ENCODE measurements at places on chromosomes 12 and 14.

DNA sequence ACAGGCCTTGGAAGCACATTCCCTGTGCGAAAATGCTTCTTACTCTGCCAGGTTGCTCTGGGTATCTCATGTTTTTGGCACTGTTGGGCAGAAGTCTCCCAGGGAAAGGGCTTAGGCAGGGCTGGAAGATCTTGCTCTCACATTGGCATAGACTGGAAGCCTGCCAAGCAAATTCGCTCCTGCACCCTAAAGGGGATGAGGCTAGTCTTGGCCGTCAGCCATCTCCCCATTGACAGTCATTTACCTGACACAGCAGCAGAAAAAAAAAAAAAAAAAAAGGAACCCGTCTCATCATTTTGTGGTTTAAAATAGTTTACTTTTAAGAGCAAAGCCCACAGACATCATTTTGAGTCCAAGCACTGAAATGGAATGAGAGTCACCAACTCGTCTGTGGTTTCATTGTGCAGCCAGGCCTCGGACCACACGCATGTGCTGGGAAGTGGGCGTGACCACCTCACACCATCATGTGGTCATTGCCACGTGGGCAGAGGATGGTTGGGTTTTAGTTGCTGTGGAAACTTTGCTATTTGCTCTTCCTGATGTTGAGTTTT lies 84.8 kb downstream of the NRXN3 start:
- DNase-seq, result peak; percentile 1

- no peak for DNase-seq
Measured at GRCh38 chr12:77214136-77214535, 148.8 kb upstream of the E2F7 start.

DNA sequence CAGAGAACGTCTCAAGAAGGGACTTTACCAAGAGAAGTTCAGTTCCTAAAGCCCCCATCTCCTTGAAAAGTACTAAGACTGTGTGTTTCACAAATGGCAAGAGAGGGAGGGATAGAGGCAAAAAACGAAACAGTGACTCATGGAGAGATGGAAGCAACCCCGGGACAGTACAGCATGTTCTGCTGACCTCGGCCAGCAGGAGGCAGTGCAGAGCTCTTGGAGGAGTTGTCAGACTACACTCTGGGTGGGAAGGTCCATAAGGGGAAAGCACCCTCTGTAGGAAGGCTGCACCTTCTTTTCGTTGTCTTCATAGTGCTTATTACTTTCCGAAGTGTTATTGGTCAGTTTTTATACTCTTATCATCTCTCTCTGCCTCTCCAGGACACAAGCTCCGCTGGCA lies 525.2 kb upstream of the CCDC196 start:
- no peak for DNase-seq

DNA sequence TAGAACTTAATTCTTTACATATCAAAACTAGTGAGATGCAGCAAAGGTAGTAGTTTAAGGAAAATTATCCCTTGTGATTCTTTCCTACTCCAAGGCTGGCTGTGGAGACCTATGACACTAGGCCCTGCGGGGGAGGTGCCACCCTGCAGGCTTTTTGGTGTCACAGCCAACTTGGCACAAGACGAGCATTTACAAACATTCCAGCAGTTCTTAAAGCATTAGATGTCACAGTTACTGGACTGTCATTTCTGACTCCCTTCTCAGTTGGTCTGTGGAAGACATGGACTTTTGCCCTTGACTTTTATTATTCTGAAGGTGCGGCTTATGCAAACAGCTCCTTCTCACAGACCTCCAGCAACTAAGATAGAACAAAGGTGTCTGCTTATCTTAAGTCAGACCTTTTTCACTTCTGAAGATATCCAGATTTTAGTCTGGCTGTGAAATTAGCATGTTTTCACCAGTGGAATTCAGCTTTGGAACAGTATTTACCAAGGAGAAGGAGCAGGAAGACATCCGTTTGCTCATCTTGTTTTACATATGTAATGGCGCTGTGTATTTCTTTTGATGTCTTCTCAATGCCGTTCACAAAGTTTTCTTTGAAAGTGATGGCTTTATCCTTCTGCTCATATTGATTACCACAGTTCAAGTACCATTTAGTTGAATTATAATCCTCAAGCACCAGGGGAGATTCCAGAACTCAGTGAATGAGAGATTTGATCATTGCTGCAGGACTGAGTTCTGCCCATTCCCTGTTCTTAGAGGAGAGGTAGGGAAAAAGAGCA lies 17.9 kb downstream of the SRGAP1 start:
- DNase-seq, result no peak

DNA sequence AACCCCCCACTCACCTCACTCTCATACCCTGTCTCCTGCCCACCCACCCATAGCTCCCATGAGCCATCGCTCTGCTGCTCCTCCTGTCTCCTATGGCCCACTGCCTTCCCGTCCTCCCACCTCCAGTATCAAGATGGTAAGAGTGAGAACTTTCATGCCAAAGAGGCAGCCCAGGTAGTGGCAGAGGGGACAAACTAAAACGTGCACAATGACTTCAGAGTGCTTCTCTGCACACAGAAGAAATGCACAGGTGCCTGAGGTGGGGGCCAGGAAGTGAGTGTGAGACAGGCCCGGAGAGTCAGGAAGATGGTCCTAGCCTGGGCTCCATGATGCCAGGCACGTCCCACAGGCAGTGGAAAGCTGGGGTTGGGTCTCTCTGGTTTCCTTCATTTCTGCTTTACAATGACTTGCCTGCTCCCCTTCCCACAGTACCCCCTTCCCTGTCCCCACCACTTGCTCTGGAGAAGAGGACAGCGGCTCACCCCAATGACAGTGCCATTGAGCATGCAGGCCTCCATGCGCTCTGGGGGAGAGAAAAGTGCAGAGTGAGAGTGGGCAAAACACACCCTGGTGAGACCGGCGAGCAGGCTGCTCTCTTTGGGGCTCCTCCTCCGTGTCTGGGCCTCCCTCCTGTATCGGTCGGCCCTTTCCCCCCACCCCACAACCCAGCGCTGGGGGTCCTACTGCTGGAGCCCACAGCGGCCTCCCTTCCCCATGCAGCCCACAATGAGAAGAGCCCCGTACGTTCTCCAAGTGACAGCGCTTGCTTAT lies 22.8 kb upstream of the ANO2 start:
- no peak for DNase-seq

GRCh38 chr14:74605531-74606223 lies 6.4 kb downstream of the LTBP2 start:
- DNase-seq, result no peak

DNA sequence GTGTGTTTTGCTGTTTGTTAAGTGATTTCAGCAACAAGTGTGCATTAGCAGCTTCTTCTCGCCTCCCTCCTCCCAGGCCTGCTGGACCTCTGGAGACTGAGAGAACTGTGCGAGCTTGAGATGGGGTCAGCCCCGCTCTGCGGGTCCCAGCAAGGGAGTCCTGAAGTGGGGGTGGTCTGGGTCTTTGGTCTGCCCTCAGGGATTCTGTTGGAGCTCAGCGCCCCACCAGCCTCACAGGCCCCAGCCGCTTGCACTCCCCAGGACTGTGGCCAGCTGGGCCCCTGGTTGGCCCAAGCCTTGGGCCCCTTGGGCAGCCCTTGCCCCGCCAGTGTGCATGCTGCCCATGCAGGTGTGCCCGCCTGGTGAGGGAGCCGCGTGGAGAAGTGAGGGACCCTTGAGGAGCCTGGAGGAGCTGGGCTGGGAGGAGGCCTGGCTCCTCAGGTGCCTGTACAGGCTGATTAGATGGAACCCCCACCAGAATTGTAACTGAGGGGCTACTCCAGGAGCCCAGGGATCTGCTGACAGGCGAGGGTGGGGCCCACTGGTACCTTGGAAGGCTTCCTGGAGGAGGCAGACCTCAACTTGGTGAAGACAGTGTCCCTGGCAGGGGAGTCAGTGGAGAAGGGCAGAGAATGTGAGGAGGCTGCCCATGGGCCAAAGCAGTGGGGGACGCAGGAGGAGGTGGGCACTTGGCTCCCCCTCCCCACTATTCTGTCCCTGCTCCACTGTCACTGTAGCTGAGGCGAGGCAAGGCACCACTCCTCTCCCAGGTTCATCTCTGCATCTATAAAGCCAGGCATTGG lies 56.7 kb downstream of the BEGAIN start:
- no peak for DNase-seq

- no peak for DNase-seq
Measured at GRCh38 chr12:47939009-47939601, 24.3 kb upstream of the TMEM106C start.

DNA sequence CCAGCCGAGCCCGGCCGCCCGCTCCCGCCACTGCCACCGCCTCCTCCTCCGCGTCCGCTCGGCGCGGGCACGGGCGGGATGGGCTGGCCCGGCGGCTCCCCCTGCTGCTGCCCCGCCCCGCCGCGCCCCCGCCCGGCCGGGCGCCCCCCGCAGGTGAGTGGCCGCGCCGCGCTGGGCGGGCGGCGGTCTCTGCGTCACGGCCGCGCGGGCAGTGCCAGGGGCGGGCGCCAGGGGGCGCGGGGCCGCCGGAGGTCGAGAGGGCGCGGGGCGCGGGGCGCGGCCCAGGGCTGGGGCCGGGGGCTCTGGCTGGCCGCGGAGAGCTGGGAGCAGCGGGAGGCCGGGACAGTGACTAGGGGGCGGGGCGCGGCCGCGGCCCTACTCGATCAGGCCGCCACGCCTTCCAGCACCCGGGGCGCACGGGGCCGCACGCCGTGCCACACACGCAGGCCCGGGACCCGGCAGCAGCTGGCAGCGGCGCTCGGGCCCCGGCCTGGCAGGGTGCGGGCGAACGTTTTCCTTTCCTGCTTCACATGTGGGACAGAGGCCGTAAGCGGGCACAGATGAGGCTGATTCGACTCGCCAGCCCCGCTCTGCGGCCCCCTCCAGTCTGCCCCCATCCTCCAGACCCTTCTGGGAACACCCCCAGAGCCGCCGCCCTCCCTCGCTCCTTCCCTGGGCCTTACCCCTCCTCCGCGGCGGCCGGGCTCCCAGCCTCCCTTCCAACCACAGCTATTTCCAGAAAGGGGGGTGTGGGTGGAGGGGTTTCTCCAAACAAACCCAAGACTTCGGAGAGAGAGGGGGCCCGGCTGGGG lies 2.4 kb upstream of the TNS2 start:
- no peak for DNase-seq

DNA sequence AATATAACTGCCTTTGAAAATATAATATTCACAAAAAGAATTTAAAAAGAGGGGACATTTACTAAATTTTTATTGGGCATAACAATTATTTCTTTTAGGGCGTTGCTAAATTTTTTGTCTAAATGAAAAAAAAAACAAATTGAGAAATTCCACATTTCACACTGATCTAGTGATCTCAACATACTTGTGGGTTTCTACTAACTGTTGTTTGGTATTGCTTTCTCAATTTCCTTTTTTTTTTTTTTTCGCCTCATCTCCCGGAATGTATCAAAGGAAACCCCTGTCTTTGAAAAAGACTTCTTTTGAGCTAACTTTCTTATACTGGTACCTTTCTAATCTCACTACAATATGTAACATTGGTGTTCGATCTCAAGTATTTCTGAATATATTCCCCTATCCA lies at the start of gene CLEC4D:
CLEC4D (plus strand) TSS at position 248 of the 400 bp plus-strand sequence. CDS start 230 bp downstream, outside the sequence.
- DNase-seq, result no peak

- peak; percentile 93 for DNase-seq
Measured at GRCh38 chr12:123089631-123090353, 61.1 kb downstream of the PITPNM2 start.

DNA sequence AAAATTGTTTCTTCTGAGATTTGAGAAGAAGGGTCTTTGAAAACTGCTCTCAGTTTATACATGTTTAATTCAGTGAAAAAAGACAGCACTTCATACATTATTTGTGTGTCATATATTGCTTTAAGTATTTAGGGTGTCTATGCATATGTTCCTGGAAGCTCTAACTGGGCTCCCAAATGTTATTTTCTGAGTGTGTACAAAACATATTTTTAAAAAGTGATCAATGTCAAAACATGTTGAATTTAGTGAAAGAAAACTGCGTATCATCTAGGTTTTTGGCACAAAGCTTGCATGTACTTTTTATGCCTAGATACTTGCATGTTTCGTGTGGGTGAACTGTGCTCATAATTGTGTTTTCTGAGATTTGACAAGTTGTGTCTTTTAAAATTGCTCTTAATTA lies 81.6 kb downstream of the ASCL4 start:
- DNase-seq, result no peak

DNA sequence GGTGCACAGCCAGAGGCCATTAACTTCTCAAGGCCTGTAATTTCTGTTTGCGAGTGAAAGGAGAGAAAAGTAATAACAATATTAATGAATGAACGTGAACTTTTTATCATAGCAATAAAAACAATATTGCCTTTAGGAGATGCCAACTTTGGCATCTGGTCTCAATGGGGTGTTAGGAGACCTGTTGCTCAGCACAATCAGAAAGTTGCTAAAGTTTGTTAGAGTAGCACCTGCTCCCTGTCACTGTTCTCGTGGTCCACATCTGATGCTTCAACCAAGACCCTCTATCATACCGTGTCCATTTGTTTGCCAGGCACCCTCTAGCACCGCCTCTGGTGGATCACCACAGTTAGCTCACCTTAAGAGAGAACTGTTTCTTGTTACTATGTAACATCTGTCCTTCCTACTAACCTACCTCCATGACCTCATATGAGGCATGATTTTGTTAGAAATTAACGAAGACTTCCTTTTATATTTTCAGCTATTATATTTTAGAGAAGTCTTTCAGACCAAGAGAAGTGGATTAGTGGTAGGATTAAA lies 12.5 kb upstream of the CLEC4E start:
- DNase-seq, result no peak

GRCh38 chr12:127909041-127909440 lies 357.9 kb upstream of the TMEM132C start:
- DNase-seq, result no peak

- no peak for DNase-seq
Measured at GRCh38 chr14:58198086-58198485, 1.9 kb upstream of the ACTR10 start.

DNA sequence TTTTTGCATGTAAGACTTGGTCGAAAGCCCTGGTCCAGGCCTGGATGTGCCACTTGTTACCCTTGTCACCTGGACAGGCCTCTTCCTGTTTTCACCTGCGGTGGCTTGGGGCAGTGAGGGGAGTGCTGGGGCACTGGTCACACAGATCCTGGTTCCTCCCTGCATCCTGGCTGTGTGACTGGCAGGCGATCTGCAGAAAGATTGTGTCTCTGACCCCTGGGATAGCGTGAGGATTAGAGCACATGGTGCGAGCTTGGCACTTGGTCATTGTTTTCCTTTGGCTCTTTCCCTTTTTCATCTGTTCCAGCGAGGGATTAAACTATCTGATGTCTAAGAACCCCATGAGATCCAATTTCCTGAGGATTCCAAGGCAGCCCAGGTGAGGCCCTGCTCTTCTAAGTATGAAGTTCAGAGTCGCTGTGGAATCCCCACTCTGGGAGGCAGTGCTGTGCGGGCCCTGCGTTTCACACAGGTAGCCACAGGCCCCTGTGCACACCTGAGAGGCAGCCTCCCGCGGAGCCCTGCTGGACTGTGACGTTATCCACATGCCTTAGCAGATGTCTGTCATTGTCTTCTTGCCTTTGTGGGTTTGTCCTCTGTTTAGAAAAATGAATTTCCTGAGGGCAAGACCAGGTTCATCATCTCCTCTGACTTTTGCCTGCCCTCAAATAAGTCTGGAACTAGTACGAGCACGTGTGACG lies 288.4 kb downstream of the CACNA1C start:
- DNase-seq, result no peak

GRCh38 chr14:104576232-104576969 lies 3.2 kb upstream of the C14orf180 start:
- no peak for DNase-seq

GRCh38 chr12:119448611-119449131 lies 114.1 kb downstream of the CCDC60 start:
- DNase-seq, result no peak

All from BJ (cell line).